Stimulated activated naive CD8-positive, alpha-beta T cell treated with anti-CD3 and anti-CD28 coated beads, Interleukin-15, amount 100 ng/mL, for 72 hours (primary cell): ENCODE measurements at places on chromosomes 5 and 9.

GRCh38 chr5:61657010-61657409, 325.0 kb downstream of the ZSWIM6 start:
- DNase-seq, result no peak

DNA sequence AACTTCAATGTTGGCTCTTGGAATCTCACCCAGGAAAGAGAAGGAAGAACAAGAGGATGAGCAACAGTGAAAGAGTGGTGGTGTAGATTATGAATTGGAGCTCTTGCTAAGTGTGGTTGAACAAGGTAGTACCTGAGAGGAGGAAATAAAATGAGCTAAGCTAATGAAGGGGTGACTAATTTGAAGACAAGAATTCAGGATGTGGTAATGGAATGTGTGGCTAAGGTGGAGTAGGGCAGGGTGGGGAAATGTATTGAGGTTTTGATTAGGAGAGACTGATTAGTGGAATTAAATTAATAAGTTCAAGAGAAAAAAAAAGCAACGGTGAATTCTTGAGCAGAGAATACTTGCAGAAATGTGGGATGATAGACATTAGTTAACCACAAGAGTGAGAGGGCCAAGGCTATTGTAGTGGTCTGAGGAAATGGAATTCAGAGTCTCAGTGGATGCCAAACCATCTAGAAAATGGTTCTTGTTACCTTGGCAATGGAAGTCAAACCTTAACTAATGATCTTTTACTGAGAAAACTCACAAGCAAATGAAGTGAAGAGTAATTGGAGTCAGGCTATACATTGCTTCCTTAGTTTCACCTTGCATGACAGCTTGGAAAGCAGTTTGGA, 648.3 kb upstream of the ZNF608 start:
- DNase-seq, result no peak

DNA sequence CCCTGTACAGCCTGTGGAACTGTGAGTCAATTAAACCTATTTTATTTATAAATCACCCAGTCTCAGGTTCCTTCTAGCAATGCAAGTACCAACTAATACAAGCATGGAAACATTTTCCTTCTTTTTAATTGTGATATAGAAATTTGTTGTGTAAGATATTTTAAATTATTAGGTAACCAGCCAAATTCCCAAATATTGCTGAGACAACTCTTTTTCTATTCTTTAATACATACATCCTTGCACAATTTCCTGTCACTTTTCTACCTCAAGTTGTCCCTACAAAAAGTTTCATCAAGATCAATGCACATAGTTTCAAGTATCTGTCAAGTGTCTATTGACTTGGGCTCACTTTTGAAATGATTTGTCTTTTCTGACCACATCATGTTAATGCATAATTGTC, 488.6 kb downstream of the ACTL7B start:
- no peak for DNase-seq

- DNase-seq, result no peak
Measured at GRCh38 chr5:116806836-116807235, 232.2 kb upstream of the SEMA6A start.

GRCh38 chr9:97864396-97864795, 11.4 kb downstream of the FOXE1 start:
- DNase-seq, result no peak

GRCh38 chr5:150587856-150588595, 52.4 kb upstream of the SYNPO start:
- DNase-seq, result no peak

DNA sequence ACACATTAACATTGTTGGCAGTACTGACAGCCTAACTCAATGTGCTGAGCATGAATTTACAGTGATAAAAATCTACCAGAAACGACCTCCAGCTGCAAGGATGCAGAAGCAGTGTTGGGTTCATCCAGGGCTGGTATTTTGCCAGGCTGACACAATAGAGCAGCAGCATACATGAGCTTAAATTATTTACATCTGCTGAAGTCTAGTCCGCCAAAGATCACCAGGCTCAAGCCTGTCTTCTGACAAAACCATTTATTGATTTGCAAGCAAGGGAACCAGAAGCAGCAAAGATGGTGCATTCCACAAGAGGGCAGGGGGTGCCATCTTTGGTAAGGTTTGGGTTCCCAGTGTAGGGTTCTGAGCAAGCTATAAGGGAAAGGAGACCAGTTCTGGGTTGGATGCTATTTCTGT, 8.7 kb upstream of the C5orf34 start:
- DNase-seq, result no peak

DNA sequence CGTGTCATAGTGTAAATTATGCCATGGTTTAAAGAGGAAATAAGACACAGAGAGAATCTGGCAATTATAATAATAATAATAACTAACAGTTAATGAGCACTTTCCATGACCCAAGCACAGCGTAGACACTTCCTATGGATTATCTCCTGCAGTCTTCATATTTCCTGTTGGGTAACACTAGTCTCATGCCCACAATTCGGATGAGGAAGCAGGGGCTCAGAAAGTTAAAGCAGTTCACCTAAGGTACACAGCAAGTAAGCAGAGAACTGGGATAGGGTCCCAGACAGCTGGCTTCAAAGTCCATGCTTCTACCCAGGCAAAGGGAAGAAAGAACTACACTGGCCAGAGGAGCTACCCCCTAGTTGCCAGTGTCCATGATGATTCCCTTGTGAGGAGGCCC, 27.9 kb upstream of the TGFBI start:
- no peak for DNase-seq

DNA sequence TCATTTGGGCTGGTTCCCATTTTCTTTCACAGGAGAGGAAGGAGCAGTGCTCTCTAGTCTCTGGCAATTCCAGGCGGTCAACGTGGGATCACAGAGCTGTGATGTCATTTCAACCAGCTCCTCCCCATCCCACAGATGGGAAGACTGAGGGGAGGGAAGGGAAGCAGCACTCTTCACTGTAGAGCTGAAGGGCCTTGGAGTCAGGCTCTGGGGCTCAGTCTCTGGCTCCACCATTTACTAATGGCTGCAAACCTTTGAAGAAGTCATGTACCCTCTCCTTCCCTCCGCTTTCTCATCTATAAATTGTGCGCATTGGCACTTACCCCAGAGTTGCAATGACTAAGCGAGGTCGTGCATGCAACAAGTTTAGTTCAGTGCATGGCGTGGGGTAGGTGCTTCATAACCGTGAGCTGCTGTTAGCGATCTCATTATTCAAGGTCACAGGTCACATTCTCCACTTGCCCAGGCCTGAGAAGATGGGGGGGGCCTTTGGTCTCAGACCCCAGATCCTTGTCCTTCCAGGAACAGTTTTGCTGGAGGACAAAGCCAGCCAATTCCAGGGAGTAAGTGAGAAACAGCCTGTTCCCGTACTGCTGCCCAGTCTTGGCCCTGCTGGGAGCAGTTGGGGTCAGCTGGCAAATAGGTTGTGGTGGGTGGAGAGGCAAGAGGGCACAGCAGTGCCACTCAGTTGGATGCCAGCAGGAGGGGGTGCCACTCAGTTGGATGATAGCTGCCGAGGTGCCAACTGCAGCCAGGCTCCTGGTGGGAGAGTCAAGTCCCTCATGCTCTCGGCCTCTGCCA, 136.7 kb downstream of the RGS3 start:
- DNase-seq, result no peak

DNA sequence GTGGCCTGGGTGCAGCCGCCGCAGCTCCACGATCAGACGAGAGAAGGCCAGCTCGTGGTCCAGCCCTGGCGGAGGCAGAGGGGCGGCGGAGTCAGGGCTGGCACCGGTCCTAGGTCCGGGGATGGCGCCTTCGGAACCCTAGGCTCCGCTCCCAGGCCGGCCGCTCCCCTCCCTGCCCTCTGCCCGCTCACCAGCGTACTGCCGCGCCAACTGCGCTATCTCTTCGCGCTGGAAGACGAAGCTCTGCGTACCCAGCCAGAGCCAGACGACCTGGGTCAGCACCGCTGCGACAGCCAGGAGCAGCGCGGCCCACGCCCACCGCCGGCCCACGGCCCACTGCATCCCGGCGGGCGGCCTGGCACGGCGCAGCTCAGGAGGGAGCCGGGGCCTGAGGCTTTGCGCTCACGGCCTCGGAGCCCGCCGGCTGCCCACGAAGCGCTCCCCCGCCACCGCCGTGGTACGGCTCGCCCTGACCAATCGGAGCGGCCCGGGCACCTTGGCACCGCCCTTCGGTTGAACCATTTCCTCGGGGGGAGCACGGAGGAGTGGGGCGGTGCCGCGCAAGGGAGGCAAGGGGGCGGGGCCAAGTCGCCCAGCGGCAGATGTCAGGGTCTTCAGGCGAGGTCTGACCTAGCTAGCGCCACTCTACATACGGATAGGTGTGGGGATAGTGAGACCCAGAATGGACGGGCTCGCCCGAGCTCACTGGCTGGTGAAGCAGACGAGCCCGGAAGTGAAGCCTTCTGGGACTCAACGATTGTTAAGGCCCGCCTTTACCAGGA, at the start of gene SIGMAR1:
Gene SIGMAR1, minus strand, starts transcription at position 432 of the 782 bp plus-strand sequence. Its CDS starts 90 bp downstream, at position 342.
- DNase-seq, result peak; percentile 96

DNA sequence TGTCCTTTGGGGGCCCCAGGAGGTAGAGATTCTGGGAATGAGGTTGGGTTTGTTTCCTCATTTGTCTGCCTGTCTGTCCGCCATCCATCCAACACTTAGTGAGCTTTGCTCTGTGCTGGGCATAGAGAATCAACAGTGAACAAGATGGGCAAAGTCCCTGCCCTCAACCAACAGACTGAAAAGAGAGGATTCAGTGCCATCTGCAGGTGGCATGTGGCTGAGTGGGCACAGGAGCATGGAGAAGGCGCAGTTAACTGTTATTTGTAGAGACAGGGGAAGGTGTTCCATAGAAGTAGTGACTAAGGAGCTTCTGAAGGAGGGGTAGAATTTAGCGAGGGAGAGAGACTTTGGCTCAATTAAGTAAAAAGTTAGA, 23.1 kb downstream of the POLR1E start:
- DNase-seq, result no peak
